ENCODE measurements at places on chromosomes 4 and X.

- DNase-seq, result no peak
Measured at GRCh38 chr4:70600977-70601376, 8.9 kb downstream of the AMBN start.

DNA sequence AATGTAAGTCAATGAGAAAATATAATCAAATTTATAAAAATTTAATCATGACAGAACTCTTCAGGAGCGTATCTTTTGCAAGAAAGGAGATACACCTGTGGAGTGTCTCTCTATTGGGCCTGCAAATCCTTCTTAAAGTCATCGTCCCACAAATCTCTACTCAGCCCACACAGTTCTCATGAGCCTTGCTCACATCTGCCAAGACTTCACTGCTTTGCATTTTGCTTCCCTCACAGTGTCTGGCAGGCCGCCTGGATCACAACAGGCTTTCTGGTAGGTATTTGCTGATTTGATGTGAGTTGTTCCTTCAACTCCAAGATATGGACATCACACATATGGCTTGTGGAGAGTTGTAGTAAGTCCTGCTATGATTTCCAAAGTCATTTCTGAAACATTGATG is 183.1 kb upstream of the ARX start:
- no peak for DNase-seq

DNA sequence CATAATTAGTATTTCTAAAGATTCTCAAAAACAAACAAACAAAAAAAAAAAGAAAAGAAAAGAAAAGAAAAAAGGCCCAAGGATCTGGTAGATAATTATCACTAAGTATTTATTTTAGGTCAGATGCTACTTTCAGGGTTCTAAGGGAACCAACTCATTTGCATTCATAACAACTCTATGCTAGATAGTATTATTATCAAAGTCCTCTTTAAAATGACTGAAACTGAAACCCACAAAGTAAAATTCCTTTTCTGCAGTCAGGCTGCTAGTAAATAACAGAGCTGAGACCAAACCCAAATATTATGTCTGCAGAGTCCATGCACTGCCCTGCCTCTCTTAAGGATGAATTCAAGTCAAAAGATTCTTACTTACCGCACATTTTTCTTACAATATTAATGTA is 38.3 kb upstream of the MAPK10 start:
- DNase-seq, result no peak

DNA sequence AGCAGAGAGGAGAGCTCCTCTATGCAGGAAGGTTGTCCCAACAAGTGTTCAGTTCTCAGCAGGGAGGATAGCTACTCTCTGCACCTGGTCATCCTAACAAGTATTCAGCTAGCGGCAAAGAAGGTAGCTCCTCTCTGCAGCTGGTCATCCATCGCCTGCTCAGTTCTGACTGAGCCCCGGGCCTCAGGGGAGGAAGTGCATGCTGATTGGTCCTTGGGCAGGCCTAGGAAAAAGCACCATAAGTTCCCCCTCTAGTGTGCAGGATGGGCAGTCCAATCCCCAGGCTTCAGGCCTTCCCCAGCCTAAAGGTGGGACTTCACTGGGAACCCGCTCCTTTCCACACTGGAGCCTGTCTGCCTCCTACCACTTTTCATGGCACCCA is 4.4 kb upstream of the FBXW7 start:
- no peak for DNase-seq

GRCh38 chrX:150587585-150588503 is 19.4 kb downstream of the MTM1 start:
- DNase-seq, result peak; percentile 74

DNA sequence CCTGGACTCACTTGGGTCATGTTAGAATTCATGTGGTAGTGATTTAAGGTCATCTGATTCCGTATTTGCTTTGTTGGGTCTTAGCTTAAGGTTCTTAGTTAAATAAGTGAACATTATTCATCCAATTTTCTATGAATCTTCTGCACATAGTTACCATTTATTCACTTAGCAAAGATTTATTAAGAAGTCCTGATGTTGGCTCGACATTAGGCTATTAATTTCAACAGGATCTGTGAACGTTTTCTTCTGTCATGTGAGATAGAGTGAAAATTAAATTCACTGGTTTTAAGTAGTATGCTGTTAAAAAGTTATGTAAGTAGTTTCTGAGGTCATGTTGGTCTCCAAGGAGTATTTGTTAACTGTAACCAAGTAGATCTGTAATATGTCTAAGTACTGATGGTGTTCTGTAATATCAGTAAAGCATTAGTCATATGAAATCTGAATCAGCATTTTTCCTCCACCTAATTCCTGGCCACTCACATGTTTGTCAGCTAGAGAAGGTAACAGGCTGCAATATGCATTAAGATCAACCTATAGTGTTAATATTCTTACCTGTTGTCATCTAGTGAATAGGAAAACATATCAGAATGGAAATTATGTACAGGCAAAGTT is 155.6 kb downstream of the PCDH7 start:
- DNase-seq, result no peak

DNA sequence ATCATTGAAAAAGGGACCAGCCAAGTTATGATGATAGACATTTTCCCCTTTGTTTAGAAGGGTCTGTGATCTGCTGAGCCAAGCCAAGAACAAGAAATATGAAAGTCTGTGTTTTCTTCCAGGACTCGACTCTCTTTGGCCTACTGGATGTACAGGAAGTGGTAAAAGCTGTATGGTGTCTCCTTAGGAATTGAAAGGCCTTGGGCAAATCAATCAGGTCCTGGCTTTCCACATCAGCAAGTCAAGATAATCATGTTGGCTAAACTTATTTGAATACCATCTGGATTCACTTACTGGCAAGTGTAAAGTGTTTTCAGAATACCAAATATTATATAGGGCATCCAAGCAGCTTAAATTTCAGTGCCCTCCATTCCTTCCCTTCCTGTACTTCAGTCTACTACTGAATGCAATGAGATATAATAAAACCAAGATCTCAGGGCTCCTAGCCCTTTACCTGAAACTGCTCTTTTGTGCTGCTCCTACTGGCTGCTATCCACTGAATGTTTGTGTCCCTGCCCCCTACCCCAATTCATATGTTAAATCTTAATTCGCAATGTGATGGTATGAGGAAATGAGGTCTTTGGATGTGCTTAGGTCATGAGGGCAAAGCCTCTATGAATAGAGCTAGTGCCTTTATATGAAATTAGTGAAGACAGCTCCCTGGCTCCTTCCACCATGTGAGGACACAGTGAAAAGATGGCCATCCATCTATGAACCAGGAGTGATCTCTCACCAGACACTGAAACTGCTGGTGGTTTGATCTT is 578.0 kb downstream of the SPRY1 start:
- no peak for DNase-seq

GRCh38 chr4:103996637-103997036 is 276.9 kb upstream of the TACR3 start:
- no peak for DNase-seq

GRCh38 chr4:22947851-22948250 is 255.1 kb downstream of the GBA3 start:
- no peak for DNase-seq

DNA sequence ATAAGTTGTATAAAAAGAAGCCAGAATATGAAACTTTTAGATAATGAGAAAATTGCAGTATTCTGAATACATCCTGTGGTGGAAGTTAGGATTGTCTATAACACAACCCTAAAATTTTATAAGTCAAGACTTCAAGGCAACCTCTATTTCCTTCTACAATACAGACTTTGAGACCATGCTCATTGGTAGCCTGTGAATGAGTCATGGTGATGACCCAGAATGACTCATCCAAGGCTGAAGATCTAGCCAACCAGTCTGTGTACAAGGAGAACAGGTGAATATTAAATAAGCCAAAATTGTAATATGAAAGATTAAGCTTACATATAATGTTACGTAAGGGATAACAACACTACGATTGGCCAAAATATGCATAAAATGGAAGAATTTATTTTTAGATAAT is 475.9 kb upstream of the GALNT7 start:
- no peak for DNase-seq

DNA sequence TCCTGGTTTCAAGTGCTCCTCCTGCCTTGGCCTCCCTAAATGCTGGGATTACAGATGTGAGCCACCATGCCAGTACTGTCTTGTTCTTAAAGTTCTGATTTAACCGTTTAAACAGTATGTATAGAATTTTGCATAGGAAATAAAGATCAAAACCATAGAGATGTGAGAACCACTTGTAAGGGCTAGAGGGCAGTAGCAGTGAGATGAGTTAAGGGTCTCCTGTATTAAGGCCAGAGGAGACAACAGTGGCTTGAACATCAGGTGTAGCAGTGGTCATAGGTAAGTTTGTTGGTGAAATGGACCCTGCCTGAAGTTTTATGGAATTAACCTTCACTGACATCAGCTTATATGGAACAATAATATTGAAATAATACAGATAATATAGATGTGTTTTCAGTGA is 155.7 kb downstream of the SLC4A4 start:
- DNase-seq, result no peak

DNA sequence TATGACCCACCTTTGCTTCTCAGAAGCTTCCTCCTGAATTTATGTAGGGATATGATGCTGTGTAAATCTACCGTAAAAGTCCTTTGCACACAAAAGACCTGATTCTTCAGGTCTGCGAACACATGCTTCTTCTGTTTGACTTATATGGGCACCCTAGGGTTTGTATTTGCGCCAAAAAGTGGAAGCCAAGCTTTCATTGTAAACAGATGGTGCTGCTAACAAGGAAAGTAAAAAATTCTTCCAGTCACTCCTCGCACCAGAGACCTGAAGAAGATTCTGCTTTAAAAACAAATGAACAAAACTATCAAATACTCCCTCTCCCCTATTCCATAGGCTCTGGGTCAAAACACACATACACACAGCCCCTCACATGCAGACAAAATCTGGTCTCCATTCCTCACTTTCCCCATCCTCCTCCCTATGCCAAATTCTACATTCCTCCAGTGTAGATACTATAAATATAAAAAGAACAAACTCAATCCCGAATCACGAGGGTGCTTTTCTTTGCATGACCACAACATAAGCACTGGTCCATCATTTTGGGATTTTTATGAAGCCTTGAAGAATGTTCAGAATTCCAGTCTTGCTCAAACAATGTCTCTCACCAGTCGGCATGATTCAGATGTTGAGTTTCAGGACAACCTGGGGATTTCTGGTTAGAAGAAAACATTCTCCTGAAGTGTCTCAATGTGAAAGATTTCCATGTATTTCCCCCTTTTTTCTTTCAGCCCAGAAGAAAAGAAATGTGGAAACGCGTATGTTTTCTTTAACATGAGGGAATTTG is 125.1 kb downstream of the PALLD start:
- DNase-seq, result no peak

GRCh38 chrX:24306440-24306839 is 7.4 kb downstream of the SUPT20HL2 start:
- no peak for DNase-seq

DNA sequence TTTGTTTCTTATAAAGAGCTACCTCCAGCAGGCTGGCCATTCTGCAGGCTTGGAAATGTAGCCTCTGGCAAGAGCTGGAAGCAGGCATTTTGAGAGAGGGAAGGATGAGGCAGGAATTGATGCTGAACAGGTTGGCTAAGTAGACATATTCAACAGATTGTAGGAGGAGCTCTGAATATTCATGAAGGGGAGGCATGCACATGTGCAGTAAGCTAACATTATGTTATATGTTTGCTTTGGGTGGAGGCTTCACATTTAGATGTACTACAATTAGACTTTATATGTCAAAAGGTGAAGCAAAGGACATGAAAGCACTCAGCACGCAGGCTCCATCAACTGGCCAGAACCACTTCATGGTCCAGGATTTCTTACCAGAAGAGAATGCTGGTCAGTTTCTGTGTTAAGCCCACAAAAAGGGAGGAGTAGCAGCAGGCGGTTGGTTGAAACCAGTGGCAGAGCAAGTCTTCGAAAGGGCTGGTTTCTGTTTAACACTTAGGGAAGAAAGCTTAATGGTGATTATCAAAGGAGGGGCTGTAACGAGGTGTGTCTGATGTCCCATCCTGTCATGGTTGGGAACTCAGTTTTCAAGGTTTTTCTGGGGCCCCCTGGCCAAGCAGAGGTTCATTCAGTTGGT is 54.8 kb downstream of the FGFBP1 start:
- no peak for DNase-seq

GRCh38 chr4:181821039-181822004 is 421.9 kb upstream of the TENM3 start:
- no peak for DNase-seq

- DNase-seq, result no peak
Measured at GRCh38 chr4:38154252-38154651, 194.1 kb downstream of the PTTG2 start.

DNA sequence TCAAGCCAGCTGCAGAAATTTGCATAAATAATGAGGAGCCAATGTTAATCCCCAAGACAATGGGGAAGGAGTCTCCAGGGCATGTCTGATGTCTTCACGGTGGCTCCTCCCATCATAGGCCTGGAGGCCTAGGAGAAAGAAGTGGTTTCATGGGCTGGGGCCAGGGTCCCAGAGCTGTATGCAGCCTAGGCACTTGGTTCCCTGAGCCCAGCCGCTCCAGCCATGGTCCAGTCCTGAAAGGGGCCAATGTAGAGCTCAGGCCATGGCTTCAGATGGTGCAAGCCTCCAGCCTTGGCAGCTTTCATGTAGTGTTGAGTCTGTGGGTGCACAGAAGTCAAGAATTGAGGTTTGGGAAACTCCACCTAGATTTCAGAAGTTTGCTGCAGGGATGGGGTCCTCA is 628.2 kb upstream of the GRIA3 start:
- DNase-seq, result no peak

- no peak for DNase-seq
Measured at GRCh38 chrX:50615570-50616158, 145.0 kb upstream of the DGKK start.

GRCh38 chrX:154002215-154002719 is 17.4 kb downstream of the IRAK1 start:
- peak; percentile 78 for DNase-seq

DNA sequence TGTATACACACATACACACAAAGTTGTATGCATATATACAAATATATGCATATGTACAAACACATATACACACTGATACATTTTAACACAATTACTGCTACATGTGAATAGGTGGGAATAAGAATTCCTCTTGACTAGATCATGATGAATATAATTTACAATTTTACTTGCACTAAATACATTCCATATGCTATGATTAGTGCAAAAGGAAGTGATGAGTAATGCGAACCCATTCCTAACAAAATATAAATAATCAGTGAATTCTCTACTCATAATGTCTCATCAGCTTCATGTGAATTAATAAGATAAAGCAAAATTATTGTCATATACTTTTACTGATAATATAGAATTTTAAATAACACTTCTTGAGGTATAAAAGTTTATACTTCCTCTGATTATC is 1077.3 kb upstream of the PCDH10 start:
- DNase-seq, result no peak

- DNase-seq, result no peak
Measured at GRCh38 chrX:24703185-24703494, 9.4 kb downstream of the POLA1 start.

- no peak for DNase-seq
Measured at GRCh38 chr4:148044912-148045352, 313.0 kb downstream of the ARHGAP10 start.

- DNase-seq, result no peak
Measured at GRCh38 chr4:146381263-146381872, 140.4 kb downstream of the SLC10A7 start.

DNA sequence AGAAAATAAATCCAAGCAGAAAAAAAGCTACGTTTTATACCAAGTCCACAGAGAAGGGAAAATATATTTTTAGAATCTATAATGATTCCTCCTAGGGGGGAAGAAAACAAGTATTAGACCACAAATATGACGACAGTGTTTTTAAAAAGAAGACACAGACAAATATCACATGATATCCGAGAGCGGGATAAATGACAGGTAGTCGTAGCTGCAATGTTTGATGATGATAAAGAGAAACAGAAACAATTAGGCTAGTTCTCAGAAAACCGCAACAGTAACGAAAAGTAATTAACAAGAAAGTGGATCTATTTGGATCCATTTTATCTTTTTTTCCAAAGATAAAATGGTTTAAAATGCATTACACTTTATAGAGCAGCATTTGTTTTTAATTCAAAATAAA is 918 bp downstream of the HAUS3 start:
- DNase-seq, result no peak
